Activated CD4-positive, CD25-positive, alpha-beta regulatory T cell treated with anti-CD3 and anti-CD28 coated beads, Interleukin-2, amount 50 U/mL, for 72 hours (primary cell): ENCODE measurements at places on chromosomes 4 and X.

- no peak for DNase-seq
Measured at GRCh38 chr4:2087170-2087569, 28.0 kb downstream of the NAT8L start.

DNA sequence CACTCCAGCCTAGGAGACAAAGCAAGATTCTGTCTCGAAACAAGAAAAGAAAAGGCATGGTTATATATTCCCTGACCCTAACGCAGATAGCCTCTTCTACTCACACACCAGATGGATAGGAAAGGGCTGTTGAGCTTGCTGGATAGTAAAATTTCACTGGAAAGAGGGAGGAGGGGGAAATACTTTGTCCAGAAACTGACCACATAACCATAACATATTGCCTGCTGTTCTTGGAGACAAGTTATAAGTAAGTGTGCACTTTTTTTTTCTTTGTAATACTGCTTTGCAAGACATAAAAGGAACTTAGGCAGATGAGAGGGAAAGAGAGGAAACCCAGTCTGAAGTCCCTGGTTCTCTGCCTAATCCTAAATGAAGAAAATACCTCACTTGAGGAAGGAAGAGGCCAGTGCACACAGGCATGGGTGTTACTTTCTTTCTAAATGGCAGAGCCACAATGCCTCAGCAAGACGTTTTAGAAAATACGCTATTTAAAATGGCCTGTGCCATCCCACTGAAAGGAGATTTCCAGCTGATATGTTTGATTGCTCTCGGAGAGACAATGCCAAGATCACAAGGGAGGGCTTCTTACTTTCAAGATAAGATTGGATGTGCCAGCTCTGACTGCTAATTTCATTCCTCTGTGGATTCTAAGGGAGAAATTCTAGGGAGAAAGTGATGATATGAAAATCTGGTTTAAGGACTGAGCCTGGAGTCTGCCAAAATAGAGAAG, 140.6 kb downstream of the DCTD start:
- no peak for DNase-seq

- no peak for DNase-seq
Measured at GRCh38 chr4:121650741-121651140, 46.0 kb downstream of the ANXA5 start.

- DNase-seq: no peak
Measured at GRCh38 chrX:11398139-11398538, 104.9 kb downstream of the AMELX start.

DNA sequence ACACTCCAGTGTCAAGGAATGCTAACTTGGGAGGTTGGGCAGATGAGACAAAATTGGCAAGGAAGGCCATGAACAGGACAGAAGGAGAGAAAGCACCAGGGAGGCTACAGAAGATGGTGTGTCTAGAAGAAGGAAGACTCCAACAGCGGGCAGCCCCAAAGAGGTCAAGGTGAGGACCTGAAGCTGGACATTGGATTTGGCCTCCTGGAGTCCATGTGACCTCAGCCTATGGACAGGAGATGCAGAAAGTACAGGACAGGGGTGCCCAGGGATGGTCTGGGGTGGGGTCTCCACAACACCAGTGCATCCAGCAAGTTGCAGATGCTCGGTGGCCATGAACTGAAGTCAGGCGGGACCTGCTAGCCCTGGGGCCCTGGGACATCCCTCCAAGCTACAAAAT, 86.2 kb downstream of the JAKMIP1 start:
- DNase-seq: no peak

DNA sequence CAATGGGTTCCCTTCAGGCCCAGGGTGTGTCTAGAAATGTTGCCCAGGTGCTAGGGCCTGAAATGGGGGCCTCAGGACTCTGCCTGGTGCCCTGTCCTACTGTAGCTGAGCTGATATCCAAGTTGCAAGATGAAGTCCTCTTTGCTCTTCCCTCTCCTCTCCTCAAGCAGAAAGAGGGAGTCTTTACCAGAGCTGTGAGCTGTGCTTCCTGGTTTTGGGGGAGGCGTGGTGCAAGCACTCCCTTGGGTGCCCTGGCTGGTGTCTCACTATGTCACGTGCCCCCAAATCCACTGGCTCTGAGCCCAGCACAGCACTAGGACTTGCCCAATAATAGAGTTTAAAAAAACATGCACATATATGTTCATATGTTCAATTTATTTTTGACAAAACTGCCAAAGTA, 29.3 kb upstream of the CT47A1 start:
- DNase-seq: no peak

DNA sequence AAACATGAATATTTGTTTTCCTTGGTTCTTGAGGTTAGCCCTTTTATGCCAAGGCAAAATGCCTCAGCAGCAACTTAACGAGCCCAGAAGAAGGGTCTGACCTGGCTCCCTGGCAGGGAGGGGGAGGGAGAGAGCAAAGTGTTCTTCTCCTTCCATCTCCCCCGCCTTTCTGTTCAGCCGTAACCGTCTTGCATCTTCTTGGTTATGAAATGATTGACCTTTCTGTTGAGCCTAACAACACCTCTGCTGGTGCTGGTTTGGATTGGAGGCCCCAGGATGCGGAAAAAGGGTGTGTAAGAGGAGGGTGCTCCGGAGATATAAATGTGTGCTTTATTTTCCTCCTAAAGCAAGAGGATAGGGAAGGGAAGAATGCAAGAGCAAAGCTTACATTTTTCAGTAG, 44.7 kb downstream of the PTTG2 start:
- DNase-seq: no peak

DNA sequence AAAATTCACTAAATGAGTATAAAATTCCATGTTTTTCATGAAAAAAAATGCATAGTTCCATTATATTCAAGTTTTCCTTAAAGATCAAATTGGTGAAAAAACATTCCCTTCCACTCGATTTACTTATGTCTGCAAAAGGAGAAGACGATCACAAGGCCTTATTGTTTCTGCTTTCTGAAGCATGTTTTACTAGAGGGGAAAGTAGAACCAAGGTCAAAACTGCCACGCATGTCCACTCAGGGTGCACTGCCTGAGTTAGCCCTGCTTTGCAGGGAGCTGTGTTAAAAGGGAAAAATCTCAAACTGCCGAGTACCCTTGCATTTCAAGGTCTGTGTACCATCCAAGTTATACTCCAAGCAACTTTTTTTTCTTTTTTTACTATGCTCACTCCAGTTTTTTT, 57.2 kb downstream of the TRAPPC11 start:
- DNase-seq: no peak

DNA sequence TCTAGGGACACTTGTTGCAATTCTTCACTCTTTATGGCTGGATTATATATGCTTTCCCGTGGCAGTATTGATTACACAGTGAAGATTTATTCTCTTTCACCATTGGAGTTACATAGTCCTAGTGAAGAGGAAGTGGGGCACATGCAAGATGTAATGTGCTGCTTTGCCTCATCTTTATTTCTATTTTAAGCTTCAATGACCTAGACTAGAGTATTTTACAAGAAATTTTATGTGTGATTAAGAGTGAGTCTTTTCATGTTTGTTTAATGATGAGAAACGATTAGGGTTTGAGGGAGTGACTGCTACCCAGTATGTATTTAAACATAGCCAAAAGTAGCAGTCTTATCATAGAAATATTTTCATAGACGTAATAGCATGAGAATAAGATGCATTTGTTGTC, 30.8 kb downstream of the DIAPH2 start:
- DNase-seq: no peak

GRCh38 chr4:139876337-139876941, 210.8 kb downstream of the MGST2 start:
- no peak for DNase-seq

DNA sequence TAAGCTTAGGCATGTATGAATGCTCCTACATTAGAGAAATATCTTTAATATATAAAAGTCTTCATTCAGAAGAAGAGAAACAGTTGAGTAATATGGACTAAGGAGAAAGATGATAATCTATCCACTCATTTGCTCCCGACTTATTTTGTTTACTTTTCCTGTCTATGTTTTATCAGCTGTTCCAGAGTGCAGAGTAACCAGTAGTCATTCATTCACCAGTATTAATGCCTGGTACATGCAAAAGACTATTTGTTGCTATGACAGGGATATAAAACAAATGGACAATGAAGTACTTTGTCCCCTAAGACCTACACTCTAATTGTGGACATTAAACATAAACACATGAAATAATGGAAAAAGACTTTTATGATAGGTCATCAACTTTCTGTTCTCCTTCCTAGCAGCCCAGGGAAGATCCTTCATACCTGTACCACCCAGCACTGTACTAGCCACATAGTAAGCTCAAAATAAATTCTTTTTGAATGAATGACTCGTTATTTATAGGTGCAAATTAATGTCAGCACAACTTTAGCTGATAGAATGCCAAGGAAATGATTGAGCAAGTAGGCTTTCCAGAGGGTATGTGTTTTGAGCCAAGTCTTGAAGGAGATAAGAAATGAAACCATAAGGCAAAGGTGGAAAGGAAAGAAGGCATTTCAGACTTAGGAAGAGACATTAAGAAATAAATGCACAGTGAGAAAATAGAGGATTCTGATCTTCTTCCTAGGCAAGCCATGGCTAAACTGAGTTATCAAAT, 45.0 kb upstream of the IL13RA1 start:
- no peak for DNase-seq

GRCh38 chrX:38220024-38220414, 652 bp downstream of the SRPX start:
- DNase-seq: no peak

- no peak for DNase-seq
Measured at GRCh38 chr4:53150631-53151488, 215.0 kb downstream of the SCFD2 start.

GRCh38 chr4:55736605-55737183, 82.9 kb upstream of the EXOC1L start:
- DNase-seq: no peak

- DNase-seq: no peak
Measured at GRCh38 chrX:16975233-16975632, 28.8 kb downstream of the REPS2 start.

GRCh38 chrX:69154051-69154450, 11.2 kb downstream of the PJA1 start:
- no peak for DNase-seq

GRCh38 chr4:151314479-151314878, 10.9 kb downstream of the SH3D19 start:
- DNase-seq: no peak

GRCh38 chr4:48913346-48913745, 6.8 kb upstream of the OCIAD2 start:
- DNase-seq: no peak

- DNase-seq: no peak
Measured at GRCh38 chr4:19368800-19369199, 882.9 kb upstream of the SLIT2 start.

DNA sequence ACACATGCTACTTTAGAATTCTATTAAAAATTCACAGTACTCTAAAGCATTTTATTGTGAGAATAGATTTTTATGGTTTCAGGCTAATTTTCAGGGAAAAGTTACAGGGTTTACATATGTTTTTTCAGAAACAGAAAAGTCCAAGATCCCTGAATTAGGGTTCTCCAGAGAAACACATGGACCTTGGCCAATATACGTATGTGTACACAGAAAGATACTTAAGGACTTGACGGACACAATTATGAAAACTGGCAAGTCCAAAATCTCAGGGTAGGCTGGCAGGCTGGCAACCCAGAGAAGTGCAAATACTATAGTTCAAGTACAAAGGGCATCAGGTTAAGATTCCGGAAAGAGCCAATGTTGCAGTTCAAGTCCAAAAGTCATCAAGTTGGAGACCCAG, 1897.8 kb upstream of the PCDH10 start:
- DNase-seq: no peak

- DNase-seq: no peak
Measured at GRCh38 chr4:88991746-88992145, 65.2 kb downstream of the FAM13A start.

GRCh38 chr4:20641976-20642375, 58.3 kb upstream of the PACRGL start:
- DNase-seq: no peak

DNA sequence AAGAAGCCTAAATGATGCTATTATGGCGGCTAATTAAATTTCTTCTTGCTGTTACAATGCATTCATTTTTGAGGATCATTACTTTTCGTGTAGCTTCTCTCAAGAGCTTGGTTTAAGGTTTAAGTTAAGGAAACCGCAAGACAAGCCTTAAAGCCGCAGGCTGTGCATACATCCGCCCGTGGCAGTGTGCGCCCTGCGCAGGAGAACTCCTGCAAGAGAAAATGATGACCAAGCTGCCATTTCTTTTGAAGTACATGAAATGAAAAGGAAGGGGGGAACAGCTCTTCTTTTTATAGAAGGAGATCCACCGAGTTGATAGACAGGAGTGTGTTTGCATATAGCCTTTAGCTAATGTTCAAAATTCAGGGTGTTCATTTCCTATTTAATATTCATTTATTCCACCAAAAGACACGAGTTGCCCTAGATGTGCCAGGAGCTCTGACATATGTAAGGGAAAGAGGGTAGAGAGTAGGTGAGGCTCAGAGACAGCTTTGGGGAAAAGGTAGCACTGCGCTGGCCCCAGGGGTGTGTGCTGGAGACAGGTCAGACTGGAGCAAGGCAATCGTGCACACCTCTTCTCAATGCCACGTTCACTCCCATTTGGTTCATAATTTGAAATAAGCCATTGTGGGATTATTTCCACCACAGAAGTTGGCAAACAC, 112.1 kb upstream of the LDB2 start:
- DNase-seq: no peak

DNA sequence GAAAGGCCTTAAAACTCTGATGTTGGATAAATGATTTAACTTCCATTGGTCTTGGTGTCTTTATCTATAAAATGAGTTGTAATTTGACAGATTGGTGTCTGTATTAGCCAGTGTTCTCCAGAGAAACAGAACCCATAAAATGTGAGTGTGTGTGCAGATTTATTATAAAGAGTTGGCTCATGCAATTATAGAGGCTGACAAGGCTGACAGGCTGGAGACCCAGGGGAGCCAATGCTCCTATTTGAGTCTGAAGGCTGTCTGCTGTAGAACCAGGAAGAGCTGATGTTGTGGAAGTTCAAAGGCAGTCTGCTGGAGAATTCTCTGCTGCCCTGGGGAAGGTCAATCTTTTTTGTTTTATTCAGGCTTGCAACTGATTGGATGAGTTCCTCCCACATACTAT, 131.7 kb downstream of the SLC4A4 start:
- DNase-seq: no peak

DNA sequence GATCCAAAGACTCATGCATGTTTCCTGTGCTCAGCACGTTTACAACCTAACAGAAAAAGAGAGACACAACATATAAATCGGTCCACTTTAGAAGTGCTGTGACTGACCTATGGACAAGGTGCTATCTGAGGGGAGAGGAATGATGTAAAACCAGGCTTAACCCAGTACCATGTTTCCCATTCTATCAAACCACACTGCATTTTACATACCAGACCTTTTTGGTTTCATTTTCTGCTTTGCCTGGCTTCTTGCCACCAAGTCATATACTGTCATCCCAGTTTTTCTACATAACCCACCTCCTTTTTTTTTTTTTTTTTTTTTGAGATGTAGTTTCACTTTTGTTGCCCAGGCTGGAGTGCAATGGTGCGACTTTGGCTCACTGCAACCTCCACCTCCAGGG, 82.2 kb downstream of the KLF8 start:
- DNase-seq: no peak
